IMR-90 (cell line): ENCODE measurements at places on chromosomes 5 and 9. TPM values are rescaled to one million over a fixed set of nuclear protein-coding genes. Genes with fewer than 3 reads are reported as not detected.

DNA sequence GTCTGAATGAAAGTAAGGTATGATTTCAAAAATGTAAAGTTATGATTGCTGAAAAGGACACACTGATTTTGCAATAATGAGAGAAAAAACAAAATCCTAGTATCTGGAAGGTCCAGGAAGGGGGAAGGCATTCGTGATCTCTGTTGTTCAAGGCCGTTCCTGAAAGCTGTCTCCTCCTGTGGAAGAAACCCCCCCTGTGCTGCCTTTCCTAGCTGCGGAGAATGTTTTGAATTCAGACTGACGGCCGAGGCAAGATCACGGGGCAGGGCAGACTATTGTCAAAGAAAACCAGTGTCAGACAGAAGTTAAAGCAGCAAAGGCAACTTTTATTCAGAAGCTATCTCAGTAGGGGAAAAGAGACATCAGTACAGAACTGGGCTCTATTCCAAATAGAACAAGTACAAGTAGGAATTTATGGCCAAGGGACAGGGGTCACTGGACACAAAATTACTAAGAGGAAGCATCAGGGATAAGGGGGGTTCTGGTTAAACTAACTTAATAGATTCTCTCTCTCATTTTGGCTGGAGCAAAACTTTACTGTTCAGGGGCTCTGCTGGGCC lies 61.9 kb upstream of the IGFBPL1 start:
- H3K27ac ChIP-seq, result no peak overlapping the region
- no peak overlapping the region for H3K4me3 ChIP-seq
- H3K27me3 ChIP-seq, result peaks cover 7% of the 10 kb centered on the region
- no peak for DNase-seq
- no peaks in the 10 kb centered on the region for H3K36me3 ChIP-seq

DNA sequence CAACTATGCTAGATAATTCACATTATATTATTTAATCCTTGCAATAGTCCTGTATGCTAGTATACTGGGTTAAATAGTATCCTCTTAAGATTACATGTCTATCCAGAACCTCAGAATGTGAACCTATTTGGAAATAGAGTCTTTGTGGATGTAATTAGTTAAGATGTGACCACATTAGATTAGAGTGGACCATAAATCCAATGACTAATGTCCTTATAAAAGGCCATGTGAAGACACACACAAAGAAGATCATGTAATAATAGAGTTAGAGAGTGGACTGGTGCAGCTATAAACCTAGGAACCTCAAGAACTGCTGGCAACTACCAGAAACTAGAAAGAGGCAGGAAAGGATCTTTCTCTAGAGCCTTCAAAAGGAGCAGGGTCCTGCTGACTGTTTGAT lies 263.6 kb upstream of the PTGER4 start:
- H3K36me3 ChIP-seq, result no peaks in the 10 kb centered on the region
- no peaks in the 10 kb centered on the region for H3K4me1 ChIP-seq
- no peak overlapping the region for H3K27ac ChIP-seq
- no peak for DNase-seq
- H3K27me3 ChIP-seq, result no peaks in the 10 kb centered on the region
- H3K4me3 ChIP-seq, result no peak overlapping the region

GRCh38 chr5:25009063-25009462 lies 364.3 kb upstream of the CDH10 start:
- H3K27ac ChIP-seq, result no peak overlapping the region
- H3K4me3 ChIP-seq, result no peak overlapping the region
- no peaks in the 10 kb centered on the region for H3K4me1 ChIP-seq

DNA sequence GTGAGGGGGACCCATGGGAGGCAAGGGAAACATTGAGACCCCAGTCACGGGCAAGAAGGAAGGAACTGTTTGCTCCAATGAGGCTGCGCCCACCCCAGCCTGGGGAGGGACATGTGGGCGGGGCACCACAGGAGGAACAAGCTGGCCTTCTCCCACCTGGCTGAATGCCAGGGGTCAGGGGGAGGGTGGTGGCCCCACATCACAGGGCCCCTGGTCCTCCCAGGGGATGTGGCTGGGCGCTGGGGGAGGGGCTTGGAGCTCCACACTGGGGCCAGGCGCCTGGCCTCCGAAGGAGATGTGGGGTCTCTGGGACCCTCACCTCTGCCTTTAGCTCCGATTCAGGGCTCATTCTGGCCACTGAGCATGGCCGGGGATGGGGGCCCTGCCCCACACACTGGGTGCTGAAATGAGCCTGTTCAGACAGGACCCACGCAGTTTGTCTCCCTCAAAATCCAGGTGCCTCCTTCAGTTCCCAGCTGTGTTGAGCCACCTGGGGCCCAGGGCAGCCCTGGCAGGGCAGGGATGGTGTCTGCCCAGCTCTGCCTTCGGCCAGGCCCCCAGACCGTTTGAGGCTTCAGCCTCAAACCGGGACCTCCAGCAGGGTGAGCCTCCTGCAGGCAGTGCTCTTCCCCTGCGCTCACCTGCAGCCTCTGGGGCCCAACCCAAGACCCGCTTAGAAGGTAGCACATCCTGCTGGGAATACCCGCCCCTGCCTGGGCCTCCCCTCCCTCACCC lies 33.2 kb upstream of the NOTCH1 start:
- H3K4me1 ChIP-seq, result no peaks in the 10 kb centered on the region
- H3K36me3 ChIP-seq, result no peaks in the 10 kb centered on the region
- H3K27me3 ChIP-seq, result no peaks in the 10 kb centered on the region
- no peak overlapping the region for H3K27ac ChIP-seq

GRCh38 chr5:17444496-17444895 lies 53.5 kb upstream of the TAF11L2 start:
- no peak overlapping the region for H3K4me3 ChIP-seq
- H3K4me1 ChIP-seq, result 0 out of 2 replicates have a peak, but pooled peaks cover 2% of the 10 kb centered on the region
- no peaks in the 10 kb centered on the region for H3K27me3 ChIP-seq
- H3K27ac ChIP-seq, result no peak overlapping the region

- peak; percentile 2 for DNase-seq
- no peak overlapping the region for H3K4me3 ChIP-seq
- H3K27ac ChIP-seq, result no peak overlapping the region
- no peaks in the 10 kb centered on the region for H3K36me3 ChIP-seq
- H3K4me1 ChIP-seq, result no peaks in the 10 kb centered on the region
Observed at GRCh38 chr9:73269430-73270101, 117.9 kb downstream of the ANXA1 start.

- H3K4me3 ChIP-seq, result no peak overlapping the region
- no peaks in the 10 kb centered on the region for H3K27me3 ChIP-seq
- no peak for DNase-seq
- H3K27ac ChIP-seq, result no peak overlapping the region
- no peaks in the 10 kb centered on the region for H3K36me3 ChIP-seq
Observed at GRCh38 chr5:56290378-56291078, 57.4 kb upstream of the ANKRD55 start.

GRCh38 chr5:52710972-52711596 lies 76.6 kb upstream of the ITGA1 start:
- peaks cover 2% of the 10 kb centered on the region; the same call in 1 of the 2 replicates for H3K4me1 ChIP-seq
- H3K36me3 ChIP-seq, result no peaks in the 10 kb centered on the region
- no peak overlapping the region for H3K4me3 ChIP-seq
- no peak for DNase-seq

- no peak overlapping the region for H3K27ac ChIP-seq
- no peaks in the 10 kb centered on the region for H3K36me3 ChIP-seq
- H3K27me3 ChIP-seq, result no peaks in the 10 kb centered on the region
- no peak overlapping the region for H3K4me3 ChIP-seq
- DNase-seq, result no peak
- no peaks in the 10 kb centered on the region for H3K4me1 ChIP-seq
Observed at GRCh38 chr5:16477541-16477940, 11.9 kb upstream of the ZNF622 start.

DNA sequence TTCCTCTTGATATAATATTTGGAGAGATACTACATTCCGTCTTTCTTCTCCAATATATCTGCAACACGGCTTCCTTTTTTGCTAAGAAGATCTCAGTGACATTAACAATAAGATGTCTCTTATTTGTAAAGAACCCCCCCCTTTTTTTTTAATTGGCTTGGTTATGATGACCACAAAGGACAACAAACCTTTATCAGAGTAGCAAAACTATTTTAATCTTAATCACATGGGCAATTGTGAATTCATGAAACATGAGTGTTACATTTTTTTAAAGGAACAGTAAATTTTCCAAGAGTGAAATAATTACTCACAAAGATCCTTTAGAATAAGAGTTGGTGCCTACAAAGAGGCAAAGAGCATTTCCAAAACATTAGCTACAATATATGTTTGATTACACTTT lies 554.1 kb downstream of the MAT2B start:
- no peak overlapping the region for H3K4me3 ChIP-seq
- no peak for DNase-seq
- no peaks in the 10 kb centered on the region for H3K27me3 ChIP-seq
- H3K36me3 ChIP-seq, result no peaks in the 10 kb centered on the region

DNA sequence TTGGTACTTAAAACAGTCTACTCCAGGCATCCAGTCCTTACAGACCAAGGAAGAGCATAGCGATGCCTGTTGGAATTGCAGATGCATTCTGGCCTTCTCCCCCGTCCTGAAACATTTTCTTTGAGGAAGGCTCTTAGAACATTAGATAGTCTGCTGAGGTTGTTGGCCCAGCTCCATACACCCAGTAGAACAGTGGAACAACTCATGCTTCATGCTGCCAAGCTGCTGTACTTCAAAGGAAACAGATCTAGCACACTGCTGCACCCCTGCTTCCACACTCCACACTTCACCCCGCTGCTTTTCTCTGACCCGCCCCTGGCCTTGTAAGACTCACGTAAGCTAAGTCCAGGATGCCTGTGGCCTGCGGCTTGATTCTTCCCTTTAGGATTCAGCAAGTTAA lies 33.4 kb upstream of the NCS1 start:
- H3K27me3 ChIP-seq, result no peaks in the 10 kb centered on the region
- peak overlapping the region; percentile 58 for H3K27ac ChIP-seq
- H3K36me3 ChIP-seq, result peaks cover 7% of the 10 kb centered on the region
- H3K4me3 ChIP-seq, result no peak overlapping the region
- peak; percentile 97 for DNase-seq
- H3K4me1 ChIP-seq, result peaks cover 17% of the 10 kb centered on the region

DNA sequence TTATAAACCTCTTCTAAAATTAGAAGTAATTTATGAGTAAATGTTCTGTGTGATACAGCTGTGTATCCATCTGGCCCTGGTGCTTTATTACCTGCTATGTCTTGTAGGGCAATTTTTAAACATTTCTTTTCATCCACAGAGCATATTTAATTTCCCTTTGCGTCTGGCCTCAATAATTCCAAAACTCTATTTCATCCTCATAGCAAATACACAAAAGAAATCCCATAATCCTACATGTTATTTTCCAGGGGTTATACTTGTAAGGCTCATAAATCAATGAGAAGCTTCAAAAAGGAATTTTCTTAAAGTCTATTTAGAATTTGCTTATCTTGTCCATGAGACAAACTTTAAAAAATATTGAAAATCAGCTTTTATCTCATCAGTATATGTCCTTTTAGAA lies 167.0 kb downstream of the TTC39B start:
- H3K27me3 ChIP-seq, result peaks cover 10% of the 10 kb centered on the region
- DNase-seq, result no peak
- H3K4me3 ChIP-seq, result no peak overlapping the region
- no peaks in the 10 kb centered on the region for H3K36me3 ChIP-seq

DNA sequence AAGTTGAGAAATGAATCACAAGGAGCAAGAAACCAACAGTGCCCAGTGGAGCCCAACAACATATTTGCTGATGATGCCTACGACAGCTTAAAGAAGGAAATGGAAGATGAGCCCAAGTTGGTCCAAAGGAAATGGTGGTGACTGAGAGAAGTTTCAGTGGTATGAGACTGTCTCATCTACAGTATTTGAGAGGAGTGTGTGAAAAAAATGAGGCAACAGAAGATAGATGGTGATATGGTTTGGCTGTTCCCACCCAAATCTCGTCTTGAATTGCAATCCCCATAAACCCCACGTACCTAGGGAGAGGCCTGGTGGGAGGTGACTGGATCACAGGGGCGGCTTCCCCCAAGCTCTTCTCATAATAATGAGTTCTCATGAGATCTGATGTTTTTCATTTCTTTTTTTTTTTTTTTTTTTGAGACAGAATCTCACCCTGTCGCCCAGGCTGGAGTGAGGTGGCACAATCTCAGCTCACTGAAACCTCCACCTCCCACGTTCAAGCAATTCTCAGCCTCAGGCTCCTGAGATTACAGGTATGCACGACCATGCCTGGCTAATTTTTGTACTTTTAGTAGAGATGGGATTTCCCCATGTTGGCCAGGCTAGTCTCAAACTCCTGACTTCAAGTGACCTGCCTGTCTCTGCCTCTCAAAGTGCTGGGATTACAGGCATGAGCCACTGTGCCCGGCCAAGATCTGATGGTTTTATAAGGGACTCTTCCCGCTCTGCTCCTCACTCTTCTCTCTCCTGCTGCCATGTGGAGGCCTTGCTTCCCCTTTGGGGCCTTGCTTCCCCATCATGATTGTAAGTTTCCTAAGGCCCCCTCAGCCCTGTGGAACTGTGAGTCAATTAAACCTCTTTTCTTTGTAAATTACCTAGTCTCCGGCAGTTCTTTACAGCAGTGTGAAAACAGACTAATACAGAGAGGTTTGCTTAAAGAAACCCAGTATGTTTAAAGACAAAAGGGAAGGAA lies 30.2 kb downstream of the EFCAB9 start:
- H3K4me3 ChIP-seq, result no peak overlapping the region
- peaks cover 12% of the 10 kb centered on the region for H3K36me3 ChIP-seq
- no peak for DNase-seq
- no peaks in the 10 kb centered on the region for H3K27me3 ChIP-seq

DNA sequence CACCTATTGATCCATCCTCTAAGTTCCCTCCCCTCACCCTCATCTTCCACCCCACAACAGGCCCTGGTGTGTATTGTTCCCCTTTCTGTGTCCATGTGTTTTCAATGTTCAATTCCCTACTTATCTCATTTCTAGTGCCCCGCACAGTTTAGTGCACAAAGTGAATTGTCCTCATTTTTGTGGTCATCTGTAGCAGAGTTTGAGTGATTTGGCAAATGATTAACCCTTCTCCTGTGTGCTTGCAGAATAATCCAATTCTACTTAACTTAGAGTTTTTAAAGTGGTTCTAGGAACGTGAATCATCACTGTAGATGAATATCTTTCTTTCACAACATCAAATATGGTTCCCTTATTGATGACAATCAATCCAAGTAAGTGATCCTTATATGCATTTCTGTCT lies 6.3 kb upstream of the HAPLN1 start:
- peak; percentile 17 for DNase-seq
- H3K27ac ChIP-seq, result no peak overlapping the region
- no peaks in the 10 kb centered on the region for H3K36me3 ChIP-seq

GRCh38 chr5:68285851-68286611 lies 70.5 kb downstream of the PIK3R1 start:
- no peak overlapping the region for H3K4me3 ChIP-seq
- H3K36me3 ChIP-seq, result peaks cover 9% of the 10 kb centered on the region; the same call in 1 of the 2 replicates
- peak; percentile 65 for DNase-seq

DNA sequence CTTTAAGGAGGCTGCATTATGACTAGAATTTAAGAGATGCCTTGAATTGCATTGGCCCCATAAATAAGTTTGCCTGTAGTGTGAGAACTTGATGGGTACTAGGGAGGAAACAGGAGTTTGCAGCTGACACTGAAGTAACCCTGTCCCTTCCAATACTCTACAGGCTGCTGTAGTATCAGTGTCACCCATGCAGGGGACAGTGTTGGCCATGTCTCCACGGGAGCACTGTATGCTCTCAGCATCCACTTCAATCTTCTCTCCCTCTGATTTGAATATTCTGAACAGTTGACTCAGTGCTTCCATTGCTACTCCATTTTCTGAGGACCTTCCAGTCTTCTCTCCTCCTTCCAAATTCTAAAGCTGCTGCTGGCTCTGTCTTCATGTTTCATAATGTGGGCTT lies 11.4 kb upstream of the IFNA14 start:
- DNase-seq, result no peak
- 0 out of 2 replicates have a peak, but pooled peaks cover 1% of the 10 kb centered on the region for H3K4me1 ChIP-seq
- no peak overlapping the region for H3K4me3 ChIP-seq
- H3K27me3 ChIP-seq, result peaks cover 13% of the 10 kb centered on the region

The PCDHB16 gene
- 0.18 and 0.56 TPM in 2 replicates for total RNA-seq

The TLX3 gene
- total RNA-seq, result not detected in 2 replicates

The FANCC gene
- 6.3 and 6.4 TPM in 2 replicates for total RNA-seq

The ANKRD20A1 gene
- total RNA-seq, result under 0.01 and 0.18 TPM in 2 replicates

The PCDHGA6 gene
- 4.1 and 4.2 TPM in 2 replicates for total RNA-seq

The ANKRD33B gene
- 2.5 and 2.8 TPM in 2 replicates for total RNA-seq

The SUB1 gene
- 19.5 and 90.5 TPM in 2 replicates for total RNA-seq

The PCDHB4 gene
- under 0.01 TPM in 1 of 2 replicates, not detected in the other for total RNA-seq

The FRMPD1 gene
- not detected in 2 replicates for total RNA-seq
